ENCODE measurements at places on chromosomes 6 and 20.
A peak's percentile ranks its signal among the peaks of the same experiment; 100 is the strongest.

- no peak for DNase-seq
Measured at GRCh38 chr6:160853946-160854345, 137.6 kb upstream of the MAP3K4 start.

DNA sequence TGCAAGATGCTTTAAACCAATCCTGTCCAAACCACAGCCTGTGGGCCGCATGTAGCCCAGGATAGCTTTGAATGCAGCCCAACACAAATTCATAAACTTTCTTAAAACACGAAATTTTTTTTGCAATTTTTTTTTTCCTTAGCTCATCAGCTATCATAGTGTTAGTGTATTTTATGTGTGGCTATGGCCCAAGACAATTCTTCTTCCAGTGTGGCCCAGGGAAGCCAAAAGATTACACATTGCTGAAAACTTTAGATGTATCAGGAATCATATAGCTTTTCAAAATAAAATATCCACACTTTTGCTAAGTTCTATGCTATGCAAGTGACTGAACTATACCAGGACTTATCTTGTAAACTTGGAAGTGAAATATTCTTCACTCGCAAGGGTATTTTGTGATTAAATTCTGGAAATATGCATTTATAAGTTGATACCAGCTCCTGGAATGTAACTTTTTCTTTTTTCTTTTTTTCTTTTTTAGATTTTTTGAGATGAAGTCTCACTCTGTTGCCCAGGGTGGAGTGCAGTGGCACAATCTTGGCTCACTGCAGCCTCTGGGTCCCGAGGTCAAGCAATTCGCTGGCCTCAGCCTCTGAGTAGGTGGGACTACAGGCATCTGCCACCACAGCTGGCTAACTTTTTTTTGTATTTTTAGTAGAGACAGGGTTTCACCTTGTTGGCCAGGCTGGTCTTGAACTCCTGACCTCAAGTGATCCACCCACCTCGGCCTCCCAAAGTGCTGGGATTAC lies 49.8 kb downstream of the MTHFD1L start:
- no peak for DNase-seq

DNA sequence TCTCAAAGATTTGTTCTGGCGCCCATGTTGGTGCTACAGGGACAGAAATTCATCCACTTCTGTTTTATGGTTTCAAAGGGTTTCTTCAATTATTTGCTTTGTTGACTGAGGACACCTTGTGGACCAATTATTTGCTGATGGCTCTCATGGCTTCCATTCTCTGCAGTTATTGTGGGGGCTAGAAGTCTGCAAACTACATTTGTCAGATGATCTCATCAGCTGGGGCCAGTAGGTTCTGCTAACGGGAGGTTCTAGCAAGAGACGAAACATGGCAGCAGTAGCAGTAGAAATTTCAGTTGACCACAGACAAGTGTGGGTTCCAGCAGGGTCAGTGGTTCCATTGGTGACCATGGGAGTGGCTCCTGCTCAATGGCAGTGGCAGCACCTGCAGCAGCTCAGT lies 72.8 kb upstream of the BLCAP start:
- DNase-seq = no peak

DNA sequence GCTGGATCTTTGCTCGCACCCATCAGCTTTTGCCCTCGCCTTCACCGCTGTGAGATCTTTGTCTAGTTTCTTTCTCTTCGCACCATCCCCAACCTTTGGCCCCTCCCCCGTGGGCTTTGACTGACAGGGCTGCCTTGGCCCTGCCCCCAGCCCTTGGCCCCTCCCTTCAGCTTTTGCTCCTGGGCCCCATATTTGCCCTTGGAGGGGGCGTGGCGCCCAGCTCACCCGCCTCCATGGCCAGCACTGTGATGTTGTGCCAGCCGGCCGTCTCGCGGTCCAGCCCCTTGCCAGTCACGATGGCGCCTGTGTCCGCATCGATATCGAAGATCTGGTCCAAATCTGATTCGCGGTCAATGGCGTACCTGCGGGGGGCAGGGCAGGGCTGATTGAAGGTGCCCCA lies 81.1 kb downstream of the CD40 start:
- DNase-seq = peak; percentile 38

All from CD14-positive monocyte (primary cell).